ENCODE measurements at places on chromosomes 5 and 9. TPM values are rescaled to one million over a fixed set of nuclear protein-coding genes. Genes with fewer than 3 reads are reported as not detected.

Gene KCNV2
- total RNA-seq, result not detected

Gene GABRA1
- total RNA-seq, result not detected

GRCh38 chr9:135268981-135269380, 181.5 kb downstream of the OLFM1 start:
- no peak for DNase-seq

Gene PCDHGB5
- not detected for total RNA-seq

- peak; percentile 78 for DNase-seq
Measured at GRCh38 chr9:87662808-87663528, 63.0 kb upstream of the CTSL start.

DNA sequence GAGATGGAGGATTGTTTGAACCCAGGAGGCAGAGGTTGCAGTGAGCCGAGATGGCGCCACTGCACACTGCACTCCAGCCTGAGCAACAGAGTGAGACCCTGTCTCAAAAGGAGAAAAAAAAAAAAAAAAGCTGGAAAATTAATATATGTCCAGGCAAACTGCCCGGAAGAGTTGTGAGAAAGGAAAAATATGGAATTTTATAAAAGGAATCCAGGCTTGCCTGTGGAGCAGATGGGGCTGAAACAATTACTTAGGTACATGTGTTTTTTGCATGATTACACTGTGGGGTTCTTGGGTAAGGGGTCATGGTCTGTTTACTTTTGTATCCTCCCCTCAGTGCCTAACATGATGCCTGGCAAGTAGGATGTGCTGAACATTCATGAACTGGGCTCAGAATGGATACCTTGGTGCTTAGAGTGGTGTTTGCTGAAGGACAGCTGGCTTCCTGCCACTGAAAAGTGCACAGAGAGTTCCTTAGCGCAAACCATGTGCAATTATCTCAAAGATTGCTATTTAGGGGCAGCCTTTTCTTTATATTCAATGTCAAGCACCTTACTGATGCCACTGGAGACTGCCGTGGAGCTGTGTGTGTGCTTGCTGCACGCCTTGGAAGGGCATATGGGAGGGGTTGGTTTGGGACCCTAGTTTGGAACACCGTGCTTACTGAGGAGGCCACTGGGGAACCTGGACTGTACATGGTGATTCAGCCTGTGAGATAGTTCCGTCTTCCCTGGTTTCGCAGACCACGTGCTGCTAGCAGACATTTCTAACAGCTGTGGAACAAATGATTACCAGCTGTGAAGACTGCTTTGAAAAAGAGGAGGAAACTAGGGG, 78.4 kb downstream of the MAP1B start:
- DNase-seq, result no peak

- no peak for DNase-seq
Measured at GRCh38 chr9:95724253-95724991, 151.1 kb upstream of the ERCC6L2 start.

GRCh38 chr5:172641359-172642050, 442 bp downstream of the NEURL1B start:
- no peak for DNase-seq

GRCh38 chr5:96963267-96963666, 27.4 kb downstream of the LNPEP start:
- no peak for DNase-seq

- DNase-seq, result no peak
Measured at GRCh38 chr9:82673919-82674318, 389.0 kb downstream of the RASEF start.

Gene LCN9
- total RNA-seq, result not detected

DNA sequence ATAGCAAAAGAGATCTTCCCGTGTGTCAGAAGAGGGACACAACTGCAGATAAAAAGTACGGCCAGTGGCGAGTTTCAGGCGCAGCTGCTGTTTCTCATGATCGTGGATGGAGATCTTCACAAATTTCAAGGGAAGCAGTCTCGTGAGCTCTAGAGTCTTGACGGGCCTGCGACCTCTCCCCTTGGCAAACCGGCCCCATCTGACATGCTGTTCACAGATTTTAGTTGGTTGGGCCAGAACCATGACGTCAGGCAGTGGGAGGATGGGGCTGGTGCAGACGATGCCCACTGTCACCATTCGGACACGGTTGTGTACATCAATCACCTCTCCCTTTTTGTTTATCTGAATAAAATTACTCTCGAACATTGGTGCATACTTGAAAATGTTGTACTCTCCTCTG, 396 bp downstream of the GARIN3 start:
- no peak for DNase-seq

GRCh38 chr5:111782216-111782615, 25.2 kb upstream of the NREP start:
- DNase-seq, result no peak

GRCh38 chr9:86246752-86247161, 12.7 kb downstream of the C9orf153 start:
- no peak for DNase-seq

GRCh38 chr9:91864380-91864779, 85.6 kb downstream of the ROR2 start:
- no peak for DNase-seq

Gene ADAMTS16
- 27.2 TPM for total RNA-seq

Gene FAXDC2
- total RNA-seq, result 0.73 TPM

Gene PCDHB2
- total RNA-seq, result 4.0 TPM

Gene IFNB1
- not detected for total RNA-seq

GRCh38 chr5:154078272-154078671, 39.5 kb downstream of the MFAP3 start:
- DNase-seq, result no peak

Gene CAMK2A
- 0.13 TPM for total RNA-seq

DNA sequence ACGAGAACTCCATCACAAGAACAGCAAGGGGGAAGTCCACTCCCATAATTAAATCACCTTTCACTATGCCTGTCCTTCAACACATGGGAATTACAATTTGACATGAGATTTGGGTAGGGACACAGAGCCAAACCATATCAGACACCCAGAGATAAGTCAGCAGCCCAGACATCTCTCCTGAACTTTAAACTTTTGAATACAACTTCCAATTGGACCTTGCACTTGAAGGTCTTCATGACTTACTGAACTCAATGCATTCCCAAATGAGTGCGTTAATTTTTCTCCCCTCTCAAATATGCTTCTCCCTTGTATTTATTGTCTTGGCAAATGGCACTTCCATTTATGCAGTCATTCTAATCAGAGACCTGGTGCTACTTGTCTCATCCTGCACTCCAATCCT, 12.1 kb downstream of the C9 start:
- DNase-seq, result no peak

- no peak for DNase-seq
Measured at GRCh38 chr9:130837002-130837511, 2.0 kb downstream of the ABL1 start.

Gene MARCOL
- total RNA-seq, result not detected

DNA sequence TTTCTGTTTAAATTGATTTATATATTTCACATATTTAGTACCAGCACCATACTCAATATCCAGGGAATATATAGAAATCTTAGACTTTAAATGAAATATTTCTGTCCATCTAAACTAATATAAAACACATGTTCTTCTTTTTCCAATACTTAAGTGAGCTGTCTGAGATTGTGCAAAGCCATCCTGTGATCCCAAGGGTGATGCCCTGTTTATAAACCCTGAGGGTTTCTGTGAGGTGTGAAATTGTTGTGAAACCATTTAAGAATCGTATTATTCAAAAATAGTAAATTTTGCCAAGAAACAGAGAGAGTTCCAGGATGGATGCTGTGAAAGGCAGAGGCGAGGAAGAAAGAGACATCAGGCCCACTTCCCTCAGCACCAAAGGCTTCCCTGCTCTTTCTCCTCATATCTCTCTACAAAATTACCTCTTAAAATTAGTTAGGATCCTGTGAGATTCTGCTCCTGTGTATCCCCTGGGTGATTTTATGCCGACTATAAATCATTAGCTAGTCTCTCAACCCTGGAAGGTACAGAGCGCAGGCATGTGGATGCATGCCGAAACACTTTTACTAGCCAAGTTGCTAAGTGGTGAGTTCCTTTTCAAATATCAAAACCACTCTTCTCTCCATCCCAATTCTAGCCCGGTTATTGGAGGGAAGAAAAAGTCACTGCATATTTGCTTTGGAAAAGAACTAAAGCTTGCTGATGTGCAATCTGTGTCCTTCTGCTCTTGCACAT, 183.0 kb downstream of the GLIS3 start:
- no peak for DNase-seq

Gene FAM193B
- 102 TPM for total RNA-seq

Gene TAF11L9
- not detected for total RNA-seq

DNA sequence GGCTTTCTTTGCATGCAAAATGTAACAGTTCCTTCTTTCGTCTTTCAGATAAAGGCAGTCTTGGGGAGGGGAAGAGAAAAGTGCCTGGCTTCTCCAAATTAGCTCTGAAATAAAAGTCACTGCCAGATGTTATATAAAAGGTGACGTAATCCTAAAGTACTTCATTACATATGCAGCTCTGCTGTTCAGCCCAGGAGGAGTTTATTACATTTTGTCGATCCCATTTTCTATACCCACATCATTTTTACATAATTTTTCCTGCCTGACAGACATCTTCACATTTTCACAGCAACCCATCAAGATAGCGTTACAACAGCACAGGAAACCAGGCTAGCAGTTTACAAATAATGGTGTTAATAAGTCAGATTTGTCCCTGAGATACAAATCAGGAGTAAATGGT, 86.7 kb upstream of the SLC30A5 start:
- DNase-seq, result no peak

Gene RNF208
- 38.0 TPM for total RNA-seq

Gene NCS1
- total RNA-seq, result 53.0 TPM

GRCh38 chr5:157476702-157477408, 16.8 kb downstream of the NIPAL4 start:
- DNase-seq, result peak; percentile 50

DNA sequence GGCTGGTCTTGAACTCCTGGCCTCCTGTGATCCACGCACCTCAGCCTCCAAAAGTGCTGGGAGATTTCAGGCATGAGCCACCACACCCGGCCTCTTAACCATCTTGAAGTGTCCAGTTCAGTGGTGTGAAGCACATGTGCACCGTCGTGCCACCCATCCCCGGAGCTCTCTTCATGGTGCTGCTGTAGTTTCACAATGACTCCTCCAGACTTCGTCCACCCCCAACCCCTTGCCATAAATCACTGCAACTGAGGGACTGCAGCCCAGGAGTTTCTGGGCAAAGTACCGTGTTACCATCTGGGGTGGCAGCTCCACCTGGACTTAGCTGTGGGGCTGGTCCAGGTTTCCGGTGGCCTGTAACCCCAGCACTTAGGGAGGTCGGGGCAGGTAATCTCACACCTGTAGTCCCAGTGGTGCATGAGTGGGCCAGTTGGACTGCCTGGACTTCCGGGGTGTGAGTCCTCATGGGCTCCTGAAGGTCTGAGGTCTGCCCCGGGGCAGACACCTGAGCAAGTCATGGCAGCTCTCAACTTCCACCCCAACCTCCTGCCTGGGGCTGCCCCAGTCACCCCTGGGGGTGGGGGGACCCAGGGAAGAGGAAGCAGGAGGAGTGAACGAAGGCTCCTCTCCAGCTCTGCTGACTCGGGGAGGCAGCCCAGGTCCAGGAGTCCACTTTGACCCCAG, 6.6 kb upstream of the N4BP3 start:
- peak; percentile 79 for DNase-seq

DNA sequence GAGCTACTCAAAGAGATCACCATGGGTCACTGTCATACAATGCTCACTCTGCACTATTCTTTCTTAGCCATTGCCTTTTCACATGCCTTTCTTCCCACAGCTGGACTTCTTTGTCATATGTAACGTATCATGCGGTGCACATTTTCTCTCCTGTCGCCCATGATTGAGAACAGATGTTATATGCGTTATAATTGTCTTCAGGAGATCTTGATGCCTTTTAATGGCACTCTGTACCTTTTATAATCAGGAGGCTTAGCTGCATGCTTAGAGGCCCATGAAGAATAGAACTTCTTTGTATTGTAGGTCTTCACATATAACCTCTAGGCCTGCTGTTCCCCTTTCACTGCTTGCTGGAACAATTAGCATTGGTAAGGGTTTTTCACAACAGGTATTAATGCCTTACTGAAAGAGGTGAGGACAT, 436.1 kb downstream of the CDH10 start:
- DNase-seq, result no peak

DNA sequence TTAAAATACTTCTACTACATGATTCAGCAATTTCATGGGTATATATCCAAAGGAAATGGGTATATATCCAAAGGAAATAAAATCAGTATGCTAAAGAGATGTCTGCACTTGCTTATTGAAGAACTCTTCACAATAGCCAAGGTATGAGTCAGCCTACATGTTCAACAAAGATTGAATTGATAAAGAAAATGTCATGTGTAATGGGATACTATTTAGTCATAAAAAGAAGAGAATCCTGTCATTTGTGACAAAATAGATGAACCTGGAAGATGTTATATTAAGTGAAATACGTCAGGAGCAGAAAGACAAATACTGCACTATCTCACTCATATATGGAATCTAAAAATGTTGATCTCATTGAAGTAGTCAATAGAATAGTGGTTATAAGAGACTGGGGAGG, 944.5 kb upstream of the CTNND2 start:
- DNase-seq, result no peak

Gene FRMD3
- total RNA-seq, result 1.4 TPM

- DNase-seq, result no peak
Measured at GRCh38 chr9:126635661-126636439, 22.1 kb downstream of the LMX1B start.

DNA sequence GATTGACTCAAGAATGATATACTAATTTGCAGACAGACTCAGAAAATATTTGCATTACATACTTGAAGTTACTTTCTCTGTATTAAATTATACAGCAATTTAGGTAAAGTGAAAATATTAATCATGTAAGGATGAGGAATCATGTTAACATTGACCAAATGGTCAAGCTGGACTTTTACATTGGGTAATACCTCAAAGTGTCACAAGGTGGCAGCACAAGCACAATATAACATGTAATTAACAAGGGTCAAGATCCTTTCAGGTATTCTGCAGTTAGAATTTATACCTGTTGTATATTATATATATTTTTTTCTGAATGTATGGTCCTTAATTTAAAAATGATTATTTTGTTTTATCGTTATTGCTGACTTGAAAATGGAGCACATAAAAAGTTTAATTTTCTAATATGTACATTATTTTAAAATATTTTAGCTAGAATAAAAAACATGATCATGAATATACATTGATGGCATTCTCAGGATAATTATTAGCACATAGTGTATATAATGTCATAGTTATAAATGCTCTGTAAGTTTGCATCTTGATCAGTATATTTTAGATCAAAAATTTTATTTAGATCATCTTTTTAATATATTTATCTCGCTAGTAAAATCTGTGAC, 8.6 kb downstream of the HAPLN1 start:
- peak; percentile 47 for DNase-seq

Gene ZNF189
- total RNA-seq, result 5.9 TPM

Gene CDKN2B-AS1
- total RNA-seq, result 12.5 TPM

GRCh38 chr5:111670826-111671492, 86.0 kb downstream of the NREP start:
- no peak for DNase-seq
